NCI-H187 (cell line): ENCODE measurements at places on chromosomes 3 and 15.

DNA sequence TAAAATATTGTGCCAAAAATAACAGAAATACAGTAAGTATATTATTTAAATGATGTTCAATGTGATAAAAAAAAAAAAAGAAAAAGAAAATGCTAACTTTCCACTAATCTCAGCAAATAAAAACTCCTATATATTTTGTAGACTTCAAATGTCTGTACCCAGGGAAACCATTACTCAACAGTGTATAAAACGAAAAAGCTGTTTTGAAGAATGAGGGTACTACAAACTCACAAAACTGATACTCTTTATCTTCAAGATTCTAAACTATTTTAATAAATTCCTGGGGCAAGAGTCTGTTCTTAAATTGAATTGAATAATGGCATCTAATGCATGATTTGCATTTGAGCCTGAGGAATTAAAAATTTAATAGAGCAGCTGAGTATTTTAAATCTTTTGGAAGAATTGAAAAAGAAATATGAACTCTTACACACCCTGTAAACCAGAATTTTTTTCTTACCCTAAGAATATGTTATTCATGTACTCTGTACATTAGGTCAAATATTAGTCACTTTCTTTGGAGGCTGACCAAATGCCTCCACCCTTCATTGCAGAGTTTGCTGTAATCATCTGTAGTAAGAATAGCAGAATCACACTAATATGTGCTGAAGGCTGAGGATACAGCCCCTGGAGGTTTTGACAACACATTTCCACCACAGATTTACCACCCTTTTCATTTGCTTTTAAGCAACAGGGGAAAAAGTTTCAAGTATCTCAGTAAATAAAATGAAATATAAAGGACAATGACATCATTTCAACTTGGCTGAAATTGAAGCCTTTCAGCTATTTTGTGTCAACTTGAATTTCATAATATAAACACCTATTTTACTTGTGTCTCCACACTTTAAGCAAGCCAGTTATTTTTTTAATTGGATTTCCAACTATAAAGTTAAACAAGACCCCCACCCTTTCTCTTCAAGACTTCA lies 79.7 kb downstream of the FBN1 start:
- no peak for DNase-seq

GRCh38 chr3:77251136-77251535 lies 211.2 kb downstream of the ROBO2 start:
- no peak for DNase-seq

- no peak for DNase-seq
Measured at GRCh38 chr3:40308725-40309417, 636 bp upstream of the EIF1B start.

DNA sequence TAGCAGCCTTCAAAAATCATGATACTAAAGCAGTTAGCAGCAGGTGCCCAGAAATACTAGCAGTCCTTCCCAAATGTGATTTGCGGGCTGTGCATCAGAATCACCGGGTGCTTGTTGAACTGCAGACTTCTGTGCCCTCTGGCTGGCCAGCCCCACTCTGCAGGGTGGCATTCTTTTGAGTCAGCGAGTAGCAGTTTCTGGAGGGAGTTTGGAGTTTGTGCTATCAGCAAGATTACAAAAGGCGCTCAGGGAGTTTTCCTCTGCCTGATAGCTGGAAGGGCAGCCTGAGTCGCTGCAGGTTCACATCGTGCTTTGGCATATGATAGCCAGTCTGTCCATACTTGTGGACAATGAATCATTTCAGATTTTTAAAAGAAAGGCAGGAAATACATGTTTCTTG lies 57.6 kb downstream of the CLDN11 start:
- no peak for DNase-seq

- no peak for DNase-seq
Measured at GRCh38 chr3:156788846-156789245, 37.3 kb upstream of the LEKR1 start.

GRCh38 chr15:42152196-42152920 lies 4.1 kb downstream of the PLA2G4F start:
- DNase-seq = no peak
